ENCODE measurements at places on chromosomes 3 and 15.
A peak's percentile ranks its signal among the peaks of the same experiment; 100 is the strongest.

DNA sequence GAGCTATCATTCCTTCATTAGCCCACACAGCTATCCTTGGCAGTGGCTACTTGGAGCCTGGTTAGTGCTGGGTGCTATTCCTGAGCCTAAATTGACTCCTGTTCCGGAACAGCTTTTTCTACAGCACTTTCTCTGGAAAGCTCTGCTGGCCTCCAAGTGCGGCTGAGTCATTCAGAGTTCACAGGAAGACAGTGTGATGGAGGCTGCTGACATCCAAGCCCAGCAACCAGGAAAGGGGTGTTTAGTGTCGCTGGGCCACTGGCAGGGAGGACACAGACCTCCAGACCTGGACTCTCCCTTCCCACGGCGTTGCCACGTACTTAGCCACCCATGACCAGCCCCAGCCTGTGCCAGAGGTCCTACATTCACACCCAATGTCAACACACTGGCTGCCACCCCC is 28.7 kb downstream of the CACNA2D2 start:
- no peak for ATAC-seq

GRCh38 chr3:127785711-127786265 is 36.5 kb downstream of the MGLL start:
- ATAC-seq, result no peak

DNA sequence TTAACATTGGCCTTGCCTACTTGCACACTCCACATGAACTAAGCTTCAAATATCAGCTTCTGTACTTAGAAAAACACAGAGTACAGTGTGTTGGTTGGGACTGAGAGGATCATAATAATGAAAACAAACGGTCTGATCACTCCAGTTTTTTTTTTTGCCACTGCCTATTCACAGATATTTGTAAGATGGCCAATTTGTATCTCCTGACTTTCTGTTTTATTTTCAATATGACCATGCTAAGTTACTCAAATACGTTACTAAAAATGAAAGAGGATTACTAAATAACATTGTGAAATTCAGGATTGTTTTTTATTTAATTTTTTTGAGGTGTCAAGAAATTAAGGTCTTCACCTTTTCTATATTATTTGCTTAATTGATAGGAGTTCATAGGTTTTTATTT is 595.1 kb downstream of the TUSC7 start:
- ATAC-seq, result no peak

DNA sequence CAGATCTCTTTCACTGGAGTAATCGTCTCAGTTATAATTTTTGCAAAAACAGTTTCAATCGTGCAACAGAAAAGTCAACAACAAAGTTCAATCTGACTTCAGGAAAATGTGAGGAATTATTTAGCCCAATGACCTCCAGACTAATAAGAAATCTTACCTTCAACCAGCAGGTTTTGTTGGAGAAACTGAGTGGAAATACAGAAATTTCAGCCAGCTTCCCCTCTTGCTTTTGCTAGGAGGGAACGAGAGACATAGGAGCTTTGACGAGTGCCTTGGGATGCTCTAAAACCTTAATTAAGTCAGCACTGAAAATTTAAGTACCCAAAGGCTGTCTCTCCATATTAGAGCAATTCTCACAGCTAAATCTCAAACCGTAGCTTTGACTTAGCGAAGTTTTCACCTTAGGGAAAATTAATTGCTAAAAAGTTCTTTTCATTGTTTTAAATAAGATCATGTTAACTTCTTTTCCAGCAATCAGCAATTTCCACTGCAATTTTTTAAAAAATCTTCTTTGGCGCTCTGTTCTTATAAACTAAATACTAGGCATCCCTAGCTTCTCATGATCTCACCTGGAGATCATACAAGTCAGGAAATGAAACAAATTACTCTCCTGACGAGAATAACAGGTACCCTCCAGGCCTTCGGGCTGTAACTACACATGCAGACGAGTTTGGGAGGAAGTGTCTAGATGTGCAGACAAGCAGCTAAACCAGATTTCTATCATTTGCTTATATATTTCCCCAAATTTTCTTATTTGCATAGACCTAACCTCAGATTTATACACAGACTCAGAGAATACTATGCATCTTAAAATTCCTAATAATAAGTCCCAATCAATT is 250.2 kb downstream of the FAM43A start:
- no peak for ATAC-seq

DNA sequence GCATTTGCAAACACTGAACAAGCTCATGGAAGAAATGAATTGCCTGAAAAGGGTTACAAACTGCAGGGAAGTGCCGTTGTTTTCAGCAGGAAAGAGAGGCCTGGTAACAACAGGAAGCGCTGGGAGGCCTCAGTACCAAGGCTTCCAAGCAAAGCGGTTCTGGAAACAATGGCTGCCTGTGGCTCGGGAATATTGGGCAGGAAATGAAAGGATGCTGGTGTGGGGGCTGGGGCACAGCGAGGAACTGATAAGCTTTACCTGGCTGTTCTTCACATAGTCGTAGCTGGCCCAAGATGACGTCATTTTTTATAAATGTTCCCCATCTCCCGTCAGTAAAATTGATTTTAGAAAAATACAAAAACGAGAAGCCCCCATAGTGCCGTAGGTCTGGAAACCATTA is 55.9 kb downstream of the ARHGAP31 start:
- peak; percentile 34 for ATAC-seq

DNA sequence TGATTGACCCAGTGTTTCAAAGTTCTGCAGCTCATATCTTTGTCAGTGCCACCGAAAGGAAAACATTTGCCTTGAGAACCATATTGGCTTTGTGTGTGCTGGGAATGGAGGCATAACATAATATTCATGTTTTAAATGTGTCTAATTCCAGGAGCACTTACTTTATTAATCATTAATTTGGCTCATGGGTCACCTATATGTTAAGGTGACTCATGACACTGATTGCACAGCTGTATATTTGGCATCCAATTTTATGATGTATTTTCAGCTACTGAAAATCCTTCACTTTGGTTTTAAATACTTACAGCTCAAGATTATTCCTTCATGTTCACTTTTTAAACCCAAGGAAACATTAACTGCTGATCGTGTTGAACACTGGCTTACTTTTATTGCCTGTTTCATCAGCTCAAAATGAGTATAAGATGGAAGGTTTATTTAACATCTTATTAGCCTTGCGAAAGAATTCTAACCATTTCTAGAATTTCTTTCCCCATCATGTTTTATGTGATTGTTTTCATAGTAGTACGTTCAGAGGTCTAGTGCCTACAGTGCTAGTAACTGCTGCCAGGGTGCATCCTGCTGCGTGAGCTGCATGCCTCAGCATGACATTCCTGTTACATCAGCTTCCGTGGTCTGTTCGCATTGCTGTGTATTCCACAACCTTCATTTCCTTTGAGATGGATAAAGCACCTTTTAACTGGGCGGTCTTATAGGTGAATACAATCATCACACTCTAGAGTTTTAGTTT is 63.7 kb downstream of the LRCH3 start:
- ATAC-seq, result no peak

DNA sequence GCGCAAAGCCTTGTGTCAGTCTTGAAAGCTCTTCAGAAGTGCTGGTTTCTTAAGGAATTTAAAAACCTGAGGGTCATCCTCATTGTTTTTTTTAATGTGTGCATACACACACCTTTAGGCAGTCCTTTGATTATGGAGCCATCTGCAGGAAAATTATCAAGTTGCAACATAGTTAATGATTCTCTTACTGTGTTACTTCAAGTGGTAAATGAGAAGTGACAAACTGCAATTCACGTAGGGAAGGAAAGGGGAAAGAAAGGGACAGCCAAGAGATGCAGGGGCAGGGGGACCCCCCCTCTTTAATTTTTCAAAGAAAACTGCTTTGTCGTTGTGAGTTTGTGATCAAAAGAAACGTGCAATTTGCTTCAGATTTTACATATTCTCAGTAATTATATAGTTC is 162.4 kb upstream of the CGNL1 start:
- ATAC-seq, result peak; percentile 36

DNA sequence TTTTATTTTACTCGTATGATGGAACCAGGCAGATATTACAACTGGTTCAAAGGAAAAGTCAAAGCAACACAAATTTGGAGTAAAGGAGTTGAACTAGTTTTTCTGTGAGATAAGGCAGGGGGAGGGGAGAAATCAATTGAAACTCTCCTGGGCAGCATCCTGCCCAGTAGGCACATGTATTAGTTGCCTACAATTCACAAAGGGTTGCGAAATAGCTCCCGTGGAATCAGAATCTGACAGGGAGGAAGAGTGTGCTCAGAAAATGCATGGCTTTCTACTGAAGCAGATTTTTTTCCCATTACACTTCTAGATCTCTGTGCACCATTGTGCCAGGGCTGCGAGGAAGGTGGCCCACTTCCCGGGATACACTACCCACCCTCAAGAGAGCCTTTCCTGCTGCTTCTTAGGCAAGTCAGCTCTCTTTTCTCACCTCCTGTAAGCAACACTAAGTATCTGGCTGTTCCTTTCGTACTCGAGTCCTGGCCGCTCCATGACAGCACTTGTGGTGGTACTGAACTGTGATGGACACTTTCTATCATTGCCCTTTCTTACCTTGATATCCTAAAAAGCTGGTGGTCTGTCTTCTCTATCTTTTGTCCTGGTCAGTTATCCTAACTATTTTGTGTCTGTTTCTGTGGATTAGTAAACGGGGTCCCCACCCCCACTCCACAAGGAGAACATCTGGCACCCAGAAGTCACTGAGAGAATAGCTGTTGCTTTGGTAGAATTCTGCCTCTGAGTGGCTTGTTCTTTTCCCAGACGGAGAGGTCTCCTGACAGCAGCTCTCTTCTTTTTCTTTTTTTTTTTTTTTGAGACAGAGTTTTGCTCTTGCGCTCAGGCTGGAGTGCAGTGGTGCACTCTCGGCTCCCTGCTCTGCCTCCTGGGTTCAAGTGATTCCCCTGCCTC is 74.8 kb downstream of the RPL39L start:
- ATAC-seq, result no peak
